ENCODE measurements at places on chromosomes 11 and 22.

- no peak for DNase-seq
Observed at GRCh38 chr11:66904981-66905521, 48.2 kb downstream of the LRFN4 start.

DNA sequence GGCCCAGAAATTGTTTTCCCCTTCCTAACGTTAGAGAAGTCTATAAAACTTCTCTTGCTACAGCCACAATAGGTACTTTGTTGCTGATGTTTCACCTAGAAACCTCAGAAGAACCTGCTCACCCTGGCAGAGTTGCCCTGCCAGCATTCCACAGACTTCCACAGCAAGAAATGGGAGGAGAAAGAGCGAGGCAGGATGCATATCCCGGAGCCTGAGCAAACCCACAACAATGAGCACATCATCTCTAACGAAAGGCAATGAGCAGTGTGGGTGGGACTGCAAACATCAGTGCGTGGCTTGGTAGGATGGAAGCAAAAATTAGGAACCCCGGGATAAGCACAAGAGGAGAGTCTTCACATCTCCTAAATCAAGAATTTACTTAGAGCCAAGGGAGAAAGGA is 892.3 kb downstream of the OPCML start:
- DNase-seq = no peak

GRCh38 chr11:125680747-125681146 is at the start of gene ACRV1:
Gene ACRV1, minus strand, starts transcription at chr11:125680847. Its CDS starts 67 bp downstream, at chr11:125680780.
- DNase-seq = no peak

- no peak for DNase-seq
Observed at GRCh38 chr11:45383224-45383623, 97.1 kb upstream of the SYT13 start.

DNA sequence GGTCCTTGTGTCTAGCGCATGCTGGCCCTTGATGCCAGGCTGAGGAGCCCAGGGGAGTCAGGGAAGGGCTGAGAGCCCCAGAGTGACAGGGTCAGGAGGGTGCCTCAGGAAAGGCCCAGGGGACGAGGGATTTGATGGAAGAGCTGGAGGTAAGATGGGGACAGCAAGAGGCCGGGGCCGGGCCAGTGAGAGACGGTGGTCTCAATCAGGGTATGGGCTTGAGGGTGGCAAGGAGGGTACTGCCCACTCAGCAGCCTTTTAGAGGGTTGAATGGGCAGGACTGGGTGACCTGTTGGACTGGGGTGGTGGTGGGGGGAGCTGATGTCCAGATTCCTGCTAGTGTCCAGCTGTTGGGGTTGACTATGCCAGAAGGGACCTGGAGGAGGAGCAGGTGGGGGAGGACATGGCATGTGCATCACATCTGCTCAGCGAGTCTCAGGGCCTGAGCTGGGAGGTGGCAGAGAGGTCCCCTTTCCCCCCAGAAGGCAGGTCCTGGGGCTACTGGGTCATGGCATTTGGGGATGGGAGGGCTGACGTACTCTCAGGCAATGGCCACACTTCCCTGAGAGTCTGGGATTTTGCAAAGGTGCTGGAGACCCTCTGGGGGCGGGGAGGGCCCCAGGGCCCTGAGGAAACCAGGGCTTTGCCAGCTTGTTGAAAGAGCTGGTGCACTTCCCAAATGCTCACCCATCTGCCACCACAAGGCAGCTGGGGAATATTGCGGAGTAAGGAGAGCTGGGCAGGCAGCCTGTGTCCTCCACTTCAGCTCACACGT is 18.4 kb downstream of the MYO7A start:
- DNase-seq = no peak

DNA sequence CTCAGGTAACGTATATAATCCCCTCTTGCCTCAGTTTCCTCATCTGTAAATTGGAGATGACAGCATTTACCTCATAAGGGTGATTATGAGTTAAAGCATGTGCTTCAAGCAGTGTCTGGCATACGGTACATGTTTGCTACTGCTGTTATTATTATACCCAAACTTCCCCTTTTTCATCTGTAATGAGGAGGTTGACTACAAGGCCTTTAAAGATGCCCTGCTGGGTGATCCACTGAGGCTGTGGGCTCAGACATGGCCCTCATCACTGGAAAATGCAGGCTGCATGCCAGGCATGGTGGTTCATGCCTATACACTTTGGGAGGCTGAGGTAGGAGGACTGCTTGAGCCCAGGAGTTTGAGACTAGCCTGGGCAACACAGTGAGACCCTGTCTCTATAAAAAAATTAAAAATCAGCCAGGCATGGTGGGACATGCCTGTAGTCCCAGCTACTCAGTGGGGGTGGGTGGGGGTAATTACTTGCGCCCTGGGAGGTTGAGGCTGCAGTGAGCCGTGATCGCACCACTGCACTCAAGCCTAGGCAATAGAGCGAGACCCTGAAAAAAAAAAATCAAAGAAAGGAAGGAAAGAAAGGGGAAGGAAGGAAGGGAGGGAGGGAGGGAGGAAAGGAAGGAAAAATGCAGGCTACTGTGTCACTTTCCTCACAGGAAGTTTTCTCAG is 4.3 kb downstream of the PIK3IP1 start:
- DNase-seq = no peak

GRCh38 chr11:121237686-121238658 is 54.6 kb upstream of the SC5D start:
- no peak for DNase-seq

DNA sequence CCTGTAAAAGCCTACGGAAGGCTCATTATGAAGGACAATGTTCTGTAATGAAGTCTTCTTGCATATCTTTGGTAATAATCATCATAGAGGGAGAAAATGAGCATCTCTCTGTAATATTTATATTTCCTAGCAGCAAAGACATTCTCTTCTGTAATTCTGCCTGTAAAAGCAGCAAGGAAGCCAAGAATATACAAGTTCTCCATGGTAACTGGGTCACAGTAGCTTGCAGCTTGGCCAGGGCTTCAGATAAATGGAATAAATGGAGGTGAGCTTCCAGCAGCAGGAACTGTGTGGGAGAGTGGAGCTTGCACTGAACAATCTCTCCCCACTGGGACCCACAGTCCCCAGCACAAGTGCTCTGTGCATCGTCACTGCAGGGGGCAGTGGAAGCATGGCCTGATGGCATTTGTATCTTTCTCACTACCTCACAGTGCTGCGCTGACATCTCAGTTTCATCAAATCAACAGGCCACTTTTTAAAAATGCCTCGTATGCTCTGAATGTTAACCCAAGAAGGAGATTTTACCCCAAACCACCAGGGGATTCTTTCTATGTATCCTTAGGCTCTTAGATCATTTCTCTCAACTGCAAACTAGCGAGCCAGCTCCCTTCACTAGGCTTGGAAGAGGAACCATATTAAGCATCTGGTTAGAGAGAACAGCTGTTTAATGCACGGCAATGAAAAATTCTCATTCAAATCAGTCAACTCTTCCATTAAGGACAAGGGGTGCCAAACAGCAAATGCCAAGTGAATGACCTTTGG is 1059.7 kb downstream of the OPCML start:
- no peak for DNase-seq

GRCh38 chr11:102026959-102027358 is 20.3 kb upstream of the CFAP300 start:
- no peak for DNase-seq

GRCh38 chr11:91170711-91171110 is 947.9 kb upstream of the CHORDC1 start:
- DNase-seq = no peak

GRCh38 chr11:6405846-6406245 is 13.0 kb downstream of the APBB1 start:
- DNase-seq = no peak

DNA sequence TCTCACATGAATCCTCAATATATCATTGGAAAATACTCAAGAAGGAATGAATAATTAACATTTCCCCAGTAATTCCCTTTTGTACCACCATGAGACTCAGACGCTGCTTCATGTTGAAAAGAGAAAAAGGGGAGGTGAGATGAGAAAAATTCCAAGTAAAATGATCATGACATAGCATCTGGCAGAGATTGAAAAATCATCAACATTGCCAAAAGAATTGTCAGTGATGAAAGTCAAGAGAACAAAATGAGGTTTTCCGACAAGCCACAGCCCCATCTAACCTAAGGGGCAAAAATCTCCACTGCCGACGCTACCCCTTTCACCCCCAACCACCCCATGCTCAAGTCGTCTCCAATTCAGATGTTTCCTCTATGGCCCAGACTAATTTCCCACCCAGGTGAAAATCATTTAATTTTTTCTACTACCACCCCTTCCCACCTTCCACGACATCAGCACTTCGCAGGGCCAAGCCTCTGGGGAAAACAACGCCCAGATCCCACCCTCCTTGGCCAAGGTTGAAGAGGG is 1.2 kb downstream of the RAB6A start:
- no peak for DNase-seq

DNA sequence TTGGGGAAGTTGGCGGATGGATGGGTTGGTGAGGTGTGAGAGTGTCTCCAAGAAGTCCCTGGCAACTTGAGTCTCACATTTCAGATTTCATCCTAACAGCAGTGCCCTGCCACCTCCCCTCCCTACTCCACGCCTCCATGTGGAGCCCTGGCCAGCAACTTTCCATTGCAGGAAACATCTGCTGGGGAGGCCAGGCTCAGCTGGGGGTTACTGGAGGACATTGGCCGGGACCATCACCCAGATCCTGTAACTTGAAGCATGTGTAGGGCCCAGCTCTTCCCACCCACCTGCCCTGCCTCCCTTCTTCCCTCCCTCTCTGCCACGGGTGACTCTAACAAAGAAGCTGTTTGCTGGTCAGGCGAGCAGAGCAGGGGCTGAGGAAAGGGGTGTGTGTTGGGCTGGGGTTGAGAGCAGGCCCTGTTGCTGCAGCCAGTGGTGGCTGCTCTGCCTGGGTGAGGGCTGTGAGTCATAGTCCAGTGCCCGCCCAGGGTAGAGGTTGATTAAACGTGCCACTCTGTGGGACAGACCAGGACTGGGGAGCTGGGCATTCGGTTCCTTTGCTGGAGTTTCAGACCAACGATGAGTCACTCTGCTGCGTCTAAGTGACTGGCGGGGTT is 64.0 kb downstream of the SCN3B start:
- DNase-seq = no peak

DNA sequence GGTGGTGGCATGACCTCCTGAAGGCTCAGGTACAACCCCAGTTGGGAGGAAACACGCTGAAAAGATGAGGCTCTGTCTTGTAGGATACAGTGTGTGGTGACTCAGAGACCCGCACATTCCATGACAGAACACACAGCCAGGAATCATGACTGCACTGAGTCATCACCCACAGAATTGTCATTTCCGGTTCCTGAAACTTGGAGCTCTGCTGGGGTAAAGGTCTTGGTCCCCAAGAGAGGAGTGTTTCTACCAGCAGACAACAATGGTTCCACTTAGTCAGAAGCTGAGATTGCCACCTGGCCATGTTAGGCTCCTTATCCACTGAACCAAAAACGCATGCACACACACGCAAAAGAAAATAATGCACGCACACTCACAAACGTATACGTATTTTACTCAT is 31.5 kb upstream of the CYB5R3 start:
- DNase-seq = peak; percentile 87

- DNase-seq = no peak
Observed at GRCh38 chr11:1073851-1074243, 827 bp upstream of the MUC2 start.

- peak; percentile 98 for DNase-seq
Observed at GRCh38 chr11:64778473-64779298, at the start of gene SF1. Gene SF1, minus strand, starts transcription at chr11:64778542. Its CDS starts 150 bp downstream, at chr11:64778392.

- no peak for DNase-seq
Observed at GRCh38 chr11:62555464-62556107, 9.0 kb upstream of the AHNAK start.

- DNase-seq = no peak
Observed at GRCh38 chr11:126140926-126141280, 70.5 kb downstream of the RPUSD4 start.

- no peak for DNase-seq
Observed at GRCh38 chr11:11963842-11964773, 44.3 kb downstream of the DKK3 start.

GRCh38 chr11:46489656-46490560 is 98.3 kb upstream of the CHRM4 start:
- no peak for DNase-seq

GRCh38 chr11:15985860-15986139 is 370.5 kb downstream of the SOX6 start:
- no peak for DNase-seq
